ENCODE measurements at places on chromosomes 5 and 9.

GRCh38 chr5:81391-82021, 10.5 kb upstream of the PLEKHG4B start:
- DNase-seq: no peak

DNA sequence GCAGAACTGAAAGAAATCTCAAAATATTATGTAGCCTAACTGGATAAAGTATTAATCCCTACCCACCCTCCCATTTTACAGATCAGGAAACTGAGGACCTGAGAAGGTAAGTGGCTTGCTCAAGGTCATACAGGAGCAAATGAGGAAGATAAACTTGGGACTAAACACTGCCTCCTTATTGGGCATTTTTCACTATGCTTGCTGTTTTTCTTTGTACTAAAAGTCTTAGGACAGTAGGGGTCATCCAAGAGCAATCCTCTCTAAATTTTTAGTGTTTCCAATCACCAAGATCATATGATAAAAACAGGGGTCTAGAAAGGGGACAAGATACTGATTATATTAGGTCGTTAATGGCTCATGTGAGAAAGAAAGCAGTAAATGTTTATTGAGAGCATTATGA, 80.8 kb downstream of the RORB start:
- no peak for DNase-seq

DNA sequence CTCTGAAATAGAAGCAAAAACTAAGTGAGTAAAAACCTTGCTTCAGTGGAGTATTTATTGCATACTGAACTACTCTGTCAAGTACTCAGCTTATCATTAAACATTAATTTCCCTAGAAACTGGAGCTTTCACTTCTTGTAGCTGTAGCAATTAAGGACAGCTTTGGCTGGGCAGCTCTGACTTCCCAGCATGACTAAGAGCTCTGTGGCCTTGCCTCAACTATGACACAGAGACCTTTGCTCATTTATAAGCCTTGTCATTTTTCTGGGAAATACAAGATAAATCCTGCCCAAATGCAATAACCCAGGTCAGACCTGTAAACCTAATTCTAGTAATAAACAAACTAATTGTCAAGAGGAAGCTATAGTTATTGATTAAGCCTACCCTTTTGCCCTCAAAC, 65.4 kb upstream of the STK32A start:
- no peak for DNase-seq

GRCh38 chr5:36060420-36060887, 6.2 kb downstream of the UGT3A2 start:
- DNase-seq: no peak

GRCh38 chr5:64690417-64691151, at the start of gene SHISAL2B:
TSS of gene SHISAL2B (plus strand) at chr5:64690503. CDS start at chr5:64690624, 121 bp downstream.
- DNase-seq: no peak

- DNase-seq: no peak
These were observed 165.3 kb downstream of the TMEM167A start for GRCh38 chr5:82911910-82912309.

- no peak for DNase-seq
These were observed 160.0 kb downstream of the RMI1 start for GRCh38 chr9:84140535-84141101.

- DNase-seq: no peak
These were observed 589.8 kb upstream of the CYLC2 start for GRCh38 chr9:102405218-102405867.

DNA sequence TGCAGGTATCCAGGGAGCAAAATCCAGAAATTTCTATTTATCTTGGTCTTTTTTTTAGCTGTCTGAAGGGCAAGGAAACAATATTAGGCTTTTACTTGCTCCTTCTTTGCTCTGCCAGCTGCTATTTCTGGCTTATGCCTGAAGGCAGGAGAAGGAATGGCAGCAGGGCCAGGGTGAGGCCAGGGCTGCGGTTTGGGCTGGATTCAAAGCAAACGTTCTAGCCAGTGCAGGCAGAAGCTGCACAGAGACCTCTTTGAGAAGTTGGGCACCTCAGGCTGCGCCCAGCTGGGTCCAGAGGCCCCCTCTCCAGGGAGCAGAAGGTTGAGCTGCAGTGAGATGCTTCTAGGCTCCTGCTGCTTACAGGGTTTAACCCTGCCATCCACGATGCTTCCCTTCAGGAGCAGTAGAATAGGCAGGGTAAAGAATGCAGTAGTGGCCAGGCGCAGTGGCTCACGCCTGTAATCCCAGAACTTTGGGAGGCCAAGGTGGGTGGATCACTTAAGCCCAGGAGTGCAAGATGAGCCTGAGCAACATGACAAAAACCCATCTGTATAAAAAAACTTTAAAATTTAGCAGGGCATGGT, 201.2 kb downstream of the ADCY2 start:
- no peak for DNase-seq

Data from omental fat pad (tissue), 4 donors.